Effector CD4-positive, alpha-beta T cell (primary cell): ENCODE measurements at places on chromosomes 2 and 18.

GRCh38 chr2:201447086-201447485 is 4.2 kb downstream of the TRAK2 start:
- no peak for DNase-seq

DNA sequence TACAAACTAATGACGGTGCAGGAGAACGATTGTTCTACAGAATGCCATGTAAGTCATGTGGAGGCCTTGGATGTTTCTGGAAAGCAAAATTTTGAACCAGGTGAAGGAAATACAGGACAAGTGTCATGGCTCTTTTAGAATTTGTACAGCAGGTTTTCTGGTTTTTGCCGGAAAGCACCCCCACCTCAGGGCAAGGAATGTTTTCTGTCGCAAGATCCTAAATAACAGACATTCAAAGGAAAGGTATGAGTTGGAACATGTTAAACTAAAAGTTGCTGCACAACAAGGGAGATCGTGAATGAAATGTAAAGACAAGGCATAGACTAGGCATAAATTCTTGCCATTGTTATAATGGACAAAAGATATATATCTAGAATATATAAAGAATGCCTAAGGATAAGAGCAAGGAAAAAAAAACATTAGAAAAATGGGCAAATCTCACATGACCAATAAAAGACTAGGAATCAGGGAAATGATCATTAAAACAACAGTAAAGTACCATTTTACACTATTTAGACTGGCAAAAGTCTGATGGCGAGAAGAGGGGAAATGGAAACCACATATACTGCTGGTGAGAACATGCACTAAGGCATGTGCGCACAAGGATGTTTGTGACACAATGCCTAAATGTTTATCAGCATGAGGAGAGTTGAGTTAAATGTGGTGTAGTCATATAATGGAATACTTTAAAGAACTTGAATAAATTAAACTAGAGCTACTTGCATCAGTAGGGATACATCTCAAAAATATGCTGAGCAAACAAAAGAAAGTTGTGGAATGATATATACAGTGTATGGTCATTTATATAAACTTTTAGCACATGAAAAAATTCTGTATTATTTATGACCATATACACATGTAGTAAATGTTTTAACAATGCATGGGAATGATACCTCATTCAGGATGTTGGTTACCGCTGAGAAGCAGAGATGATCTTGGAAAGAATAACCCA is 127.0 kb downstream of the EML6 start:
- no peak for DNase-seq

GRCh38 chr2:113156278-113157117 is 17.3 kb upstream of the PSD4 start:
- DNase-seq = no peak

DNA sequence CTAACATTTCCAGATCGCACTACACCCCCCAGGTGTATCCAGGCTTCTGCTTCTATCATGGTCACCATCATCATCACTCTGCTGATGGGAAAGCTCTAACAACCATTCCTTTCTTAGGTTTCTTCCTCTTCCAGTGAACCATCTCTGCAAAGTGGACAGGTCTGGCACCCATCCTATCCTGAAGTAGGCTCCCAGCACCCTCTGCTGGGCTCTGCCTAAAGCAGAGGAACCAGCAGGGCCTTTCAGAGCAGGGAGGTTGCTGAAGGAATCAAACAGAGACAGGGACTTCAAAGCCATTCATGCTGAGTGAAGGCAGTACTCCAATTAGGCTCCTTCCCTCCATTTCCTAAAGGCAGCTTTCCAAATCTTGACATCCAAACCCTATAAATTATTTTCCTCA is 27.2 kb upstream of the SATB2 start:
- DNase-seq = no peak

GRCh38 chr2:41026613-41027012 is 574.7 kb upstream of the SLC8A1 start:
- DNase-seq = no peak
